ENCODE measurements at places on chromosomes 4 and X.

GRCh38 chr4:182604161-182604622 lies 313.0 kb downstream of the DCTD start:
- H3K27me3 ChIP-seq, result no peaks in the 10 kb centered on the region
- no peaks in the 10 kb centered on the region for H3K36me3 ChIP-seq
- no peak for DNase-seq
- H3K4me1 ChIP-seq, result peaks cover 2% of the 10 kb centered on the region
- H3K4me3 ChIP-seq, result no peak overlapping the region

GRCh38 chr4:128271551-128271950 lies 16.1 kb downstream of the PGRMC2 start:
- no peak for DNase-seq
- H3K36me3 ChIP-seq, result no peaks in the 10 kb centered on the region
- H3K27me3 ChIP-seq, result no peaks in the 10 kb centered on the region
- H3K27ac ChIP-seq, result no peak overlapping the region
- no peak overlapping the region for H3K4me3 ChIP-seq

DNA sequence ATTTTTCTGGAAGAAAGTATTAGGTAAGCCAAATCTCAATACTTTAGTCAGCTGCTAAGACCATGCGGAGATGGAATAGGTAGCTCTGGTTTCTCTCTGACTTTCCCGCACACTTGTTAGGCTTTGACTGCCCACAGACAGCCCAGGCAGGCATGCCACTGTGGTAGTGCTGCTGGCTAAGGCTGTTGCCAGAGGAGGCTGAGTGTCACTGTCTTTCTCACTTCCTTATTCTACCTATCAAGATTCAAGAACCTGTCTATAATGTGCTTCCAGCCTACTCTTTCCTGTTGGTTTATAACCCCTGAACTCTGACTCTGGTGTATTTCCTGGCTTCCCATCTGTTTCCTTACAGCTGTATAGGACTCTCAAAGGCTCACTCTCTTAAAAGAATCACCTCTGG lies 81.8 kb upstream of the TRPC5 start:
- H3K36me3 ChIP-seq, result no peaks in the 10 kb centered on the region
- H3K4me3 ChIP-seq, result no peak overlapping the region
- no peaks in the 10 kb centered on the region for H3K27me3 ChIP-seq
- no peak for DNase-seq

DNA sequence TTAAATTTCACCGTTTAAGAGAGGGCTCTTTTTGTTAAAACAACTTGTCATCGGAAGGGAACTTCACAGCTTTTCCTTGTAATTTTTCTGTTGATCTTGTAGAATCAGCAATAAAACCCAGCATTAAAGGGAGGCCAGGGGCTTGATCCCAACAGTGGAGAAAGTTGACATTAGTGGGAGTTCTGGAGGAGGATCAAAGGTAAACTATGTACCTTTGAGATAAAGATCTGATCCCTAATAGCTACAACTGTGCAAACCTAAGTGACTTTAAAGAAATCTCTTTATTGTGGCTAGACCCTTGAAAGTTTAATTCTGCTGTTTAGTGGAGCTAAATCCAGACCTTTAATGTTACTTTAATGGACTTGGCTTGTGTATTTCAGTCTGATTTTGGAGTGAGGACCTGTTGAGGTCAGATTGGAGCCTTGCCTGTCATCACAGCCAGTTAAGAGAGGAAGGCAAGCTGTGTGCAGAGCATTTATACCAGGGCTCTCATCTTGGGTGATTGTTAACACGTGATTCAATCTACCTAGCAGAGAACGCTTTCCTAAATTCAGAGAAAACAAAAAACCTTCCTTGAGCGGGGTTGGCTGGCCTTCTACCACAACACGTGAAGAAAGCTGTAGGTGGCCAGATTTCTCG lies 1.7 kb downstream of the DOCK11 start:
- H3K4me1 ChIP-seq, result no peaks in the 10 kb centered on the region
- no peak for DNase-seq
- no peak overlapping the region for H3K27ac ChIP-seq
- no peak overlapping the region for H3K4me3 ChIP-seq
- peaks cover 3% of the 10 kb centered on the region for H3K27me3 ChIP-seq

- H3K36me3 ChIP-seq, result no peaks in the 10 kb centered on the region
- no peaks in the 10 kb centered on the region for H3K27me3 ChIP-seq
- no peak overlapping the region for H3K4me3 ChIP-seq
- no peak overlapping the region for H3K27ac ChIP-seq
- no peaks in the 10 kb centered on the region for H3K4me1 ChIP-seq
These were observed 69.8 kb downstream of the TBL1X start for GRCh38 chrX:9534686-9535085.

GRCh38 chrX:67545893-67546495 lies 2.2 kb downstream of the AR start:
- no peak overlapping the region for H3K27ac ChIP-seq
- H3K4me1 ChIP-seq, result no peaks in the 10 kb centered on the region
- peak overlapping the region; percentile 23 for H3K4me3 ChIP-seq
- H3K36me3 ChIP-seq, result no peaks in the 10 kb centered on the region

DNA sequence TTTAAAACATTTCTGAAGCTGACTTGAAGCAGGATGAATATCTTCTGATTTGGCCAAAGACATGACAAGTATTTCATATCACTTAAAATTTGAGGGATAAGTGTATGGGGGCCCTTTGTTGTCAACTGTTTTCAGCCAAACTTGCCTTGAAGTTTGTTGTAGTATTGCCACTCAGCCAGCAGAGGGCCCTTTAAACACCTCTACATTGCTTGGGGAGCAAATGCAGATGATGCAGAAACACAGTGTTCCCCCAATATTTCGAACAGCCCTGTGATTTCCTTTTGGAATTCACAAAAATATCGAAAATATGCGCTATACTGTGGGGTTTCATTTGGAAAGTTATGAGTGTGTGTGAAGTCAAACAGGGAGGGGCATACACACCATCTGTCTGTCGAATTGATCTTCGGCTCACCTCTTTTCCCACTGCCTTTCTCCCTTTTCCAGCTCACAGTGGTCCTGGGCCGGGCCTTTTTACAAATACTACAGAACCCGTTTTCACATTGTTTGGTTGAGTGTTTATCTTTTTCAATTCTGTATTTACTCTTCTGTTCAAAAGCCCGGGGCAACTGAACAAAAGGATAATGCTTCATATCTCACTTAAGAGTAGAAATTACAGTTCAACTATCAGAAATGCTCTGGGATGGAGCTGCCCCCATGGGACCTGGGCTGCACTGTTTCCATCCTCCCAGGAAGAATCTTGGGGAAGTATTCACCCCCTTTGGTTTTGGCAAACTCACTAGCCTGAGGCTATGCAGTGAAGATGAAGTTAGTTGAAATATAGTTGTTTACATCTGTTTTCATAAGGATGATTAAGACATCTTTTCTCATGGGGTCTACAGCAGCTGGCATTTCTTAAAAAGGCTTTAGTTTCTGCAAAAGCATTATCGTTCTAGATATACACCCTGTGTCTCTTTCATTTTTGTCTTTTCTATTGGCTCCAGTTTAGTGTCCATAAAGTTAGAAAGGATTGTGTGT lies 137.6 kb downstream of the EGF start:
- no peaks in the 10 kb centered on the region for H3K4me1 ChIP-seq
- H3K36me3 ChIP-seq, result no peaks in the 10 kb centered on the region
- no peak overlapping the region for H3K27ac ChIP-seq
- DNase-seq, result peak; percentile 56
- no peak overlapping the region for H3K4me3 ChIP-seq

DNA sequence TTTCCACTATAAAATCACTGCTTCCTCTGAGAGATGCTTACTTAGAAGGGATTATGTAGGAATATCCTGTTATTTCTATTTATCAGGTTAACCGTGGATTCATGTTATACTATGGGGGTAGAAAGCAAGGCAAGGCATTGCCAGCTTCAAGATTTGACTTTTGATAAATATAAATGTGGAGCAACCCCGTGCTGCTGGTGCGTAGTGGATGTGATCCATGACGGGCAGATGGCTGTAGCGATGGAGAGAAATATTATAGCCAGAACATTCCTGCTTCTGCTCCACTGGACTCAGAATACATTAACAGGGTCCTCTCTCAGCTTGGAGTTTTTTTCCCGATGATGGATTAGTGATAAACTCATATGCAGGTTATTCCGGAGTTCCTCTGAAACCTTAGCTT lies 157.6 kb downstream of the TENM3 start:
- no peak overlapping the region for H3K4me3 ChIP-seq
- no peaks in the 10 kb centered on the region for H3K36me3 ChIP-seq
- no peak overlapping the region for H3K27ac ChIP-seq
- H3K27me3 ChIP-seq, result no peaks in the 10 kb centered on the region
- no peak for DNase-seq
- no peaks in the 10 kb centered on the region for H3K4me1 ChIP-seq

DNA sequence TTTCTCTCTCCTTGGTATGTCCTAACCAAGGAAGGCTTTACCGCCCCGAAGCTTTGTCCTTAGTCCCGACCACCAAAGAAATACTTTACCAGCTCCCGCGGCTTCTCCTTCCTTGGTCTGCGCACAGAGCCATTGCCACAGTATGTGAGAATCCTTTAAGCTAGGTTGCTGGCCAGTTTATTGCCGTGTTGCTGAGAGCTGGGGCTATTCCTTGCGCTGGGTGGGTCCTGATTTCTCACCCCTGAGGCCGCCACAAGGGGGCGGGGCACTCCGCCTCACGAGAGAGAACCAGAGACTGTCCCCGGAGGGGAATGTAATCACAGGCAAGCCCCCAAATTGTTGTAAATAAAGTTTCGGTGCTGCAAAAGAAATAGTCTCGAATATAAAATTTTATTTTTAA lies 331.0 kb upstream of the PCDH10 start:
- H3K4me3 ChIP-seq, result no peak overlapping the region
- peak; percentile 78 for DNase-seq
- H3K27ac ChIP-seq, result no peak overlapping the region
- H3K27me3 ChIP-seq, result no peaks in the 10 kb centered on the region

DNA sequence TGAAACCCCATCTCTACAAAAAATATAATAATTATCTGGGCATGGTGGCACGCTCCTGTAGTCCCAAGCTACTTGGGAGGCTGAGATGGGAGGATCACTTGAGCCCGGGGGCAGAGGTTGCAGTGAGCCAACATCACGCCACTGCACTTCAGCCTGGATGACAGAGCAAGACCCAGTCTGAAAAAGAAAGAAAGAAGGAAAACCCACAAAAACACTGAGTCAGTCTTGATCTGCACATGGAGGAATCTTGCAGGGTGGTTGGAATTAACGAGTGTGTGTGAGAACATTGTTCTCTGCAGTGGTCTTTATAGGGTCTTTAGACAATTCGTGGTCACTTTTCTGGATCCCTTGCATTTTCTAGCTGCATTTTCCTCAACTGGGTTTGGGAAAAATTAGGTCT lies 23.2 kb downstream of the ADD1 start:
- DNase-seq, result peak; percentile 34
- no peaks in the 10 kb centered on the region for H3K36me3 ChIP-seq
- H3K4me1 ChIP-seq, result peaks cover 38% of the 10 kb centered on the region
- H3K27ac ChIP-seq, result peak overlapping the region; percentile 80
- H3K4me3 ChIP-seq, result no peak overlapping the region

DNA sequence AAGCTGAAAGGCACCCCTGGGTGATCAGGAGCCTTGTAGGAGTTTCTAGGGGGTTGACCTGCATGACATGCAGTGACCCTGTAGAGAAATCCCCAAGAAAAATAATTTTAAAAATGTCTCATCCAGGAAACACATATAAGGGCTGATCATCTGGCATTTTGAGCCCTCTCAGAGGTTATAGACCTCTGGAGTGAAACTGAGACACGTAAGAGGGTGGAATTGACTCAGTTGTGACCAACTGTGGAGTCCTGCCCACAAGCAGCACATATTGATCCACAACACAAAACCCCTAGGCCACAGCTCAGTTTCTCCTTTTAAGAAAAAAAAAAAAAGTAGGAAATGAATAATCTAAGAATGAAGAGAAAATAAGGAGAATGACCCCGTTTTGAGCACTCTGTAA lies 32.5 kb upstream of the MTMR8 start:
- H3K27ac ChIP-seq, result no peak overlapping the region
- H3K36me3 ChIP-seq, result no peaks in the 10 kb centered on the region
- H3K27me3 ChIP-seq, result no peaks in the 10 kb centered on the region
- H3K4me1 ChIP-seq, result no peaks in the 10 kb centered on the region

GRCh38 chrX:71945237-71945805 lies 34.7 kb downstream of the NHSL2 start:
- no peak overlapping the region for H3K27ac ChIP-seq

DNA sequence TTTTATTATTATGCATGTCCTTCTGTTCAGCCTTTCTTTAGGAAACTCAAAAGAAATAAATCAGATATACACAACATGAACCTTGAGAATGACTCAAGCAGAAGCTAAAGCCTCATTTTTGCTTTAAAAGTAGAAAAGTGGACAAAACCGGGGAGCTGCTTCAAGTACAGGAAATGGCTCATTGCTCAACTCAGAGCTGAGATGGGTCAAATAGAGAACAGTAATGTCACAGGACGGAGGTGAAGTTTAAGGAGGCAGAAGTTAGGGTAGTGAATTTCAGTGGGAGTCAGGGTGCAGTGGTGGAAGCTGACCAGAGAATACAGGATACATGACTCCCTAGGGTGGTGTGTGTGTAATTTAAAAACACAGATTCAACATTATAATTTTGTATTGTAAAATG lies 22.2 kb downstream of the PHKA2 start:
- H3K36me3 ChIP-seq, result no peaks in the 10 kb centered on the region
- H3K27me3 ChIP-seq, result no peaks in the 10 kb centered on the region
- H3K4me1 ChIP-seq, result no peaks in the 10 kb centered on the region
- H3K27ac ChIP-seq, result no peak overlapping the region
- DNase-seq, result no peak

GRCh38 chrX:152900937-152901445 lies 3.1 kb downstream of the ZNF185 start:
- H3K4me3 ChIP-seq, result no peak overlapping the region
- peaks cover 3% of the 10 kb centered on the region for H3K4me1 ChIP-seq
- H3K27me3 ChIP-seq, result no peaks in the 10 kb centered on the region
- H3K36me3 ChIP-seq, result no peaks in the 10 kb centered on the region

DNA sequence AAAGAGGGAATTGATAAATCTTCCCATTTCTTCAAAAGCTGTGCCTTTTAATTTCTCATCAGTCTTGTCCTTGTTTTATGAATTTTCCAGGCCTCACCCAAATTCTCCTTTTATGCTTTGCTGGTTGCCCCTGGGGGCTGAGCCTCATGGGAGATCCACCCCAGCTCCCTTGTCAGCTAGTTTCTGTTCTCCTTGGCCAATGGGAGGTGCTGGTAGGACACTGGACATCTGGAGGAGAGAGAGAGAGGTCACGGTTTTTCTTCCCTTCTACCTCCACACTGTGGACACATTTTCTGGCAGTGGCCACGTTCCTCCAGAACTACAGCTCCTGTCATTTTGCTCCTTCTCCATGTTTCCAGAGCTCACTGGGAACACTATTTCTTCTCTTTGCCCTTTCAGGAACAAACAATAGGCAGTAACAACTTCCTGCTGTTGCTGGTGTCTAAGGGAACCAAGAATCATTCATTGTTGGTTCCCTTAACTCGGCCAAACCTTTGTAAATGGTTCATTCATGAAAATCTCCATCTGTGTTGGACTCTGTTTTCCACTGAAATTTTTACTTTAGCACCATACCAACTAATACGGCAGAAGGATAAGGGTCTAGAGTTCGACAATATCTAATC lies 334.5 kb downstream of the GPAT3 start:
- no peaks in the 10 kb centered on the region for H3K27me3 ChIP-seq
- H3K4me3 ChIP-seq, result no peak overlapping the region
- no peak for DNase-seq
- no peaks in the 10 kb centered on the region for H3K36me3 ChIP-seq
- H3K27ac ChIP-seq, result no peak overlapping the region
